ENCODE measurements at places on chromosomes 4 and X.

DNA sequence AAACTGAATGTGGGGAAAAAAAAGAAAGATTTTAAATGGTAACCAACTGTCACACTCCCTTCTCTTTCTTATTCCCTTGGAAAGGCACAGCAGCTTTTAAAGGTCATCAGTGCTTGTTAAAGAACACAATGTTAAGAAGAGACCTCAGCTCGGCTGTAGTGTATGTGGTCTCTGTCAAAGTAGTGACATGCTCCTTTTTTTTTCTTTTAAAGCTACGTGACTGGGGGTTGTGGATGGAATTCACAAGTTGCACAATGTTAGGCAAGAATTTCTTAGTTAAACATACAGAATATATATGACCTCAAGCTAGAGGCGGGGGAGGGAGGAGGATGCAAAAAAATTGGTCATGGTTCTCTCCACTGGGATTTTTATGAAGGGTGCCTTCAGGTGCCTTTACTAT is 45.6 kb downstream of the OCRL start:
- no peak for DNase-seq

GRCh38 chr4:186726426-186727168 is 2.9 kb upstream of the FAT1 start:
- peak; percentile 87 for DNase-seq

- peak; percentile 11 for DNase-seq
Measured at GRCh38 chr4:52665592-52665991, 6.5 kb upstream of the USP46 start.

DNA sequence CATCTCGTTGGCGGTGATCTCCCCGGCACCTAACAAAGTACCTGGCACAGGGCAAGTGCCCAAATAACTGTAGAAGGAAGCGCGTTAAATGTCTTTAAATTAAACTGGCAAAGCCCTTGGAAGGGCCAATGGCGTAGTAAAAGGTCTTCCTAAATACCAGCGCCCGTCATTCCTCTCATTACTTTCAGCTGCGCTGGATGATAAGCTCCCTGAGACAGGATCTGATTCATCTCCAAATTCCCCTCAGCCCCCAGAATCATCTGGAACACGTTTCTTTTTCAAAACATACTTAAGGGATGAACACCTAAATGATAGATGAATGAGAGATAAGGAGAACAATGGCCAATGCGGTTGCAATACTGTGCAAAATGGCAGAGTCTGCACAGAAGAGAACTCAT is 95.1 kb downstream of the AFAP1 start:
- peak; percentile 50 for DNase-seq

DNA sequence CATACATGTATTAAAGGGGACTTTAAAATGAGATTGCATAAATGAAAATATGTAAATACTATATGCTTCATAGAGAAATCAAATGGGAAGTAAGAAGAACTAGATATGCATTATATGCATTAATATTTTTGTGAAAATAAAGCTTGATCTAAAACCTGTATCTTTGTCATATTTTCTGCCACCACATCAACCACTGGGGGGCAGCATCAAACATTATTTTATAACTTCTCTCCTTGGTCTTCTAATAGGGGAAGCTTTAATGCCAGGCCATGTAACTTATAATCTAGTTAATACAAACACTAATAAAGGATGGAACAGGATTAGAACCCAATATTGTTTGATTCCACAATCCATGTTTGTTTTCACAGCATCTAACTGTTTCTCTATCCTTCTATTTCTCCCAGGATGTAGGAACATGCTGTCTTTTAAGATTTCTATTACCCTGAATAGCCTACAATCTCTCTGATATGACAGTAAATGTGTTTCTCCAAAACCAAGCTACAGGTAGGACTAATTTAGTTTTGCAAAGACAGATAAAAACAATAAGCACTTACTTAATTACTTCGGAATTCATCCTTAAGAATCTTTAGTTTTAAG is 10.0 kb downstream of the QRFPR start:
- DNase-seq, result peak; percentile 55

GRCh38 chr4:143347484-143348111 is 10.9 kb downstream of the GAB1 start:
- DNase-seq, result peak; percentile 29

- peak; percentile 60 for DNase-seq
Measured at GRCh38 chr4:10582059-10582686, 102.4 kb downstream of the CLNK start.

- DNase-seq, result peak; percentile 9
Measured at GRCh38 chr4:163157157-163157556, 9.5 kb downstream of the NAF1 start.

DNA sequence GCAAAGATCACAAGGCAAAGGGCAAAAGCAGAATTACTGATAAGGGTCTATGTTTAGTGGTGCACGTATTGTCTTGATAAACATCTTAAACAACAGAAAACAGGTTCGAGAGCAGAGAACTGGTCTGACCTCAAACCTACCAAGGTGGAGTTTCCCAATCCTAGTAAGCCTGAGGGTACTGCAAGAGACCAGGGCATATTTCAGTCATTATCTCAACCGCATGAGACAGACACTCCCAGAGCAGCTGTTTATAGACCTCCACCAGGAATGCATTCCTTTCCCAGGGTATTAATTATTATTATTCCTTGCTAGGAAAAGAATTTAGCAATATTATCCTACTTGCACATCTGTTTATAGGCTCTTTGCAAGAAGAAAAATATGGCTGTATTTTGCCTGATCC is 51.5 kb downstream of the NPNT start:
- no peak for DNase-seq

- no peak for DNase-seq
Measured at GRCh38 chr4:81549984-81550383, 78.3 kb upstream of the RASGEF1B start.

- DNase-seq, result peak; percentile 35
Measured at GRCh38 chrX:30302956-30303355, 6.2 kb downstream of the NR0B1 start.

- DNase-seq, result peak; percentile 37
Measured at GRCh38 chr4:73885574-73886267, 16.5 kb downstream of the CXCL1 start.

- DNase-seq, result peak; percentile 38
Measured at GRCh38 chr4:112214390-112215264, 17.0 kb upstream of the AP1AR start.

DNA sequence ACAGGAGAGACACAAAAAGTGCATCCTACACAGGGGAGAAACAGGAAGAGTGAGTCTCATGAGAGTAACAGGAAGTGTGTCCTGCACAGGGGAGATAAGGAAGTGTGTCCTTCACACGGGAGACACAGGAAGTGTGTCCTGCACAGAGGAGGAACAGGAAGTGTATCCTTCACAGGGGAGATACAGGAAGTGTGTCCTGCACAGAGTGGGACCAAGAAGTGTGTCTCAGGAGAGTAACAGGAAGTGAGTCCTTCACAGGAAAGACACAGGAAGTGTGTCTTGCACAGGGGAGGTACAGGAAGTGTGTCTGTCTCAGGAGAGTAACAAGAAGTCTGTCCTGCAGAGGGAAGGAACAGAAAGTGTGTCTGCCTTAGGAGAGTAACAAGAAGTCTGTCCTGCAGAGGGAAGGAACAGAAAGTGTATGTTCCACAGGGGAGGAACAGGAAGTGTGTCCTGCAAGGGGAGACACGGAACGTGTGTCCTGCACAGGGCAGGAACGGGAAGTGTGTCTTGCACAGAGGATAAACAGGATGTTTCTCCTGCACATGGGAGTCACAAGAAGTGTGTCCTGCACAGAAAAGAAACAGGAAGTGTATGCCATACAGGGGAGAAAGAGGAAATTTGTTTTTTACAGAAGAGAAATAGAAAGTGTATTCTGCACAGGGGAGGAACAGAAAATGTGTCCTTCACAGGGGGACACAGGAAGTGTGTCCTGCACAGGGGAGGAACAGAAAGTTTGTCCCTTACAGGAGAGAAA is 102.0 kb downstream of the ARSF start:
- peak; percentile 30 for DNase-seq

GRCh38 chr4:25028851-25029250 is 1.9 kb downstream of the LGI2 start:
- no peak for DNase-seq

Data from kidney tubule cell (primary cell).